ENCODE measurements at places on chromosomes 4 and X.

GRCh38 chr4:61693520-61693919, 493.4 kb downstream of the ADGRL3 start:
- DNase-seq: no peak

GRCh38 chrX:153649915-153650782, 3.1 kb downstream of the DUSP9 start:
- no peak for DNase-seq

- DNase-seq: no peak
Observed at GRCh38 chr4:84631573-84631972, 48.6 kb downstream of the CDS1 start.

GRCh38 chrX:88613338-88613737, 133.7 kb upstream of the CPXCR1 start:
- DNase-seq: no peak

GRCh38 chr4:147447786-147448185, 33.1 kb upstream of the EDNRA start:
- no peak for DNase-seq

DNA sequence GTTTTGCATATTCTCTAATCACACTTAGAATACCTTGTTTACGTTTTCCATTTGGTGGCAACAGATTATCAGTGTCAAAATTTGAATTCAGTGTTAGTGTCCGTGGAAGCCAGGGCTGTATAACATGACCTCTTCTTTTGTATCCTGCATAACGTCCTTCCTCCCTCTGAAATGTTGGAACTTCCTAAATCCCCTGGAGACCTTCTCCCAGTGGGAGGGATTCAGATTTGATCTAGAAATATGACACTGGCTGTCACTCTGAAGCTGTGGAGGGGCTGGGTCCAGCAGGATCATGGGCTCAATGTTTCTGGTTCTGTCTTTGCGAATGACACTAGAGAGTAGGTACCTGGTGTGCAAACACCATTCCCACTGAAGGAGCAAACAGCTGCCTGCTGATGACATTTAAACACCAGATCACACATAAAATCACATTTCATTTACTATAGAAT, 850 bp upstream of the CXCL3 start:
- no peak for DNase-seq

DNA sequence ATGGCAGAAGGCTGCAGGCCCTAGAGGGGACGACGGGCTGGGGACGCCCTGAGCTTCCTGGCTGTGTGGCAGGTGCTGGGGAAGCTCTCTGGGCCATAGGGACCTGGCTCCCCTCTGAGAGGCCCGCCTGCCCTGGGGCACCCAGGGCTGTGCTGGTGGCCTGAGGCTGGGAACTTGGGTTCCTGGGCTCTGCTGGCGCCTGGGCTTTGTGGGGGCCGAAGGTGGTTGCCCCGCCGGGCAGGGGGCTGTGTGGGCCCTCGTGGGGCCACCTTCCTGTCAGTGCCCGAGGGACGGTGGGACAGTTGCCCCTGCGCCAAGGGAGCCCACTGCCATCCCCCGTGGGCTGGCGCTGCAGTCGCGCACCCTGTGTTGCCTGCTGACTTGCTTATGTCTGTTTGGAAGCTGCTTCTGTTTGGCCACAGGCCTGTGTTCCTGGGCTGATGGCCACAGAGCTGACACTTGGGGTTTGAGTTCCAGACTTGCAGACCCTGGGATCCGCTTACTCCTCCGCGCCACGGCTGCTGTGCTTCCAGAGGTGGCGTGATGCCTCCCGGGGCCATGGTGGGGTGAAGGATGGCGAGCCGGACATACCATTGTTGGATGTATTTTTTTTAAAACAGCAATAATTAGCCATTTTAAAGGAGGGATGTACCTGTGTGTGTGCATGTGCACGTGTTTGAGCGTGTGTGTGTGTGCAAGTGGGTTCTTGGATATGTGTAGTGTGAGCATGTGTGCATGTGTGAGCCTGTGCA, 8.5 kb downstream of the NAT8L start:
- DNase-seq: no peak

DNA sequence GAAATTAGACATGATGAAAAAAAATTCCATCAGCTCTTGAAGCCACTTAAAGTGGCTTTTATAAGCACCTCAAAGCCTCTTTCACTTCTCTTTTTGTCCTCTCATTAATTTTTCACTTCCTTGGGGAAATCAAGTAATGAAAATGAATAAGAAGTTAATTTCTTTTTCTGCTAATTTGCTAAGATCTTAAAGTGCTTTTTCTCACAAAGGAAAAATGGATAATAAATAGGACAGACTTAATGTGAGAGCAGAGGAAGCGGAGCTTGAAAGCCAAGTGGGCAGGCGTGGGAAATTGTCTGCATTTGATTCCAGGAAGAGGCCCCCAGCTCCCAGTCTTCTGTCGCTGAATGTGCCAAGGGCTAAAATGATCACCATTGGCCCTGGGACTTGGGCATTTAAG, 28.6 kb downstream of the CDS1 start:
- DNase-seq: no peak

All from CD8-positive, alpha-beta T cell (primary cell).